ENCODE measurements at places on chromosomes 12 and 14.

DNA sequence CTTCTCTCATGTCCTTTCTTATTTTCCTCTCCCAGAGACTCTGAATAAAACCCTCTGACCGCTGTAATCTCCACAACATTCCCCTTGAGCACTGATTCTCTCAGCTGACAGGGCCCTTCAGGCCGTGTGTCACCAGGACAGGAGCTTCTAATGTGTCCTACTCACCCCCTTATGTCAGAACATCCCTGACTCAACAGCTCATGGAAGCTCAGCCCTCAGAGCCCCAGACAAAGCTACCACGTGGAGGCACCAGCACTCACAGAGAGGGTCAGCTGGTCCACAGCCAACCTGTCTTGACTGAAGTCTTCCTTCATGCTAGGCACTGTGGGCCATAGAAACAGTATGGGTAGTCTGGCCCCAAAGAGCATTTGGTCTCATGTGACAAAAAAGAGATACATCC lies 49.8 kb downstream of the SMUG1 start:
- no peak for DNase-seq

DNA sequence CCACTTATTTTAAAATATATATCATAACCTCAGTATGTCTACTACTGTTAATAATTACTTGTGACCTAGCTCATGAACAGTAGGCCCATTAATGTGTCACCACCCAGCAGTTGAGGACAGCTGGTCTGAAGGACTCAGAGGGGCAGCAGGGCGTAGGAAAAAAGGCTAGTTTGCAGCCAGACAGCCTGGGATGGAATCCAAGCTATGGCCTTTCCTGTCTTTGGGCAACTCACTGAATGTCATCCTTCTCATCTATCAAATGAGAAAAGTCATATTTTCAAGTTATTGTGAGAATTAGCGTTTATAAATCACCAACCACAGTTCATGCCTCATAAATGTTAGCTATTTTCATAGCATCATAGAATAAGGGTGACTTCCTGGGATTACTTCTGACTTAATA lies 12.3 kb downstream of the DENND5B start:
- no peak for DNase-seq

DNA sequence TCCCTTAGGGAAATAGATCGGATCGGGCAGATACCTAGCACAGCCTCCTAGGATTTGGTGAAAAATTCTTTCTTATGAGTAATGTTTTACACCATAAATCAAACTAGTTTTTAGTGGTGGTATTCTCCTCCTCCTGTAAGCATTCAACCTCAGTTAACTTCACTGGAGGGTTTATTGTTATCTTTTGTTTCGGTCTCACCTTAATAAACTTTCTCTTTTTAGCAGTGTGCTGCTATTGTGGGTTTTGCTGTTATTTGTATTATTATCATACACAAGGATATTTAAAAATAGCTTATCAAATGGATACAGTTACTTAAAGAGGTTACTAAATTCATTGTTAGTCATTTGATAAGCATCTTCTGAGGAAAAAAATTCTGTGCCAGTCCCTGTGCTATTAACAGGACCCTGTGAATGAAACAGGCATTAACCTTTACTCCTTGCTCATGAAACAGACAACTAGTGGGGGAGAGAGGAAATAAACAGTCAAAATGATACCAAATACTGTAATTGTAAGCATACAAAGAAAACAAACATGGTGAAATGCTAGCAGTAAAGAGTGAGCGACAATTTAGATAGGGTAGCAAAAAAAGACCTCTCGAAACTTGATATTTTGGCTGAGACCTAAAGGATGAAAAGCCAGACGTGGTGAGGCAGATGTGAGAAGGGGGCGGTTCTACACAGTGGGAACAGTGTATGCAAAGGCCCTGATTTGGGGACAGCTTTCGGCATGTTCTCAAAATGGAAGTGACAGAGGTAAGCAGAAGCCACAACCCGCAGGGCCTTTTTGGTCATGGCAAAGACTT lies 178.7 kb upstream of the SOX5 start:
- DNase-seq: no peak

- DNase-seq: no peak
These were observed 21.4 kb upstream of the BTG1 start for GRCh38 chr12:92167075-92167474.

DNA sequence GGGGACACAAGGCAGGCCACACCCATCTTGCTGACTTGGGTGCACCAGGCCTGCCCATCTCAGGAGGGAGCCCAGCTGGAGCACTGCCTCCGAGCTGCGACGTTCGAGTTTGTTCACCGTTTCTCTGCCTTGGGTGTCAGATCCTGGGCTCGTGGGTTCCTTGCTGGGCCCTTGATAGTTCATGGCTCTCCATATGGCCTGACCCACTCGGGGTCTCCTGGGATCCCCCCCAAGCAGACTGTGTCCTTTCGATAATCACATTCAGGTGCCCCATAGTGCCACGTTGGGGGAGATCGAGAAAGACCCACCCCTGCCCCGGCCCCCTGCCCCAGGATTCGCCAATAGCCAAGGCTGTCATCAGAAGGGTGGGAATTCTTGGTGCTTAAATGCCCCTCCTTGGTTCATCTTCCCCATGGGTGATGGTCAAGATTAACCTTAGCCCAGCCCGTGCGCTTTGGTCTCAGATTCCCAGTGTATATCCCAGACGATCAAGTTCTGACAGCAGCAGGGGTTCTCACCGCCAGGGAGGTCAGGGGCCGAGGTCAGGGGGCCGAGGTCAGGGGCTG lies 7.4 kb downstream of the RFLNA start:
- DNase-seq: no peak

GRCh38 chr12:104555648-104556047 lies 98.9 kb downstream of the CHST11 start:
- no peak for DNase-seq

DNA sequence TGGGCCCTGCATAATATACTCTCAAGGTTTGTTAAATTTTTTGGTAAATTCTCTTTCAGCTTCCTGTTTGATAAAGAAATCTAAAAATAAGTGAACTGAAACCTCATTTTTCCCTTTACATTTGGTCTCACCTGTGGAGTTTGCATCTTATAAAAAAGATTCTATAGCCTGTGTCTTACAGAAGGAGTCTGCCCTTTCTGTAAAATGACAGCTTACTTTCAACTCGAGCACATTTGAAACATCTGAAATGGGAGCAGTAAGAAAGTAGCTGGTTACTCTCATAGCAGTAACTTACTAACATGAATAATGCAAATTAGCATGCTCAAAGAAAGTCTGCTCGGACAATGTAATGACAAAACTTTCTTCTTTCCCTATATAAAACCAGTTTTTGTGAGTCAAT lies 155.8 kb downstream of the NELL2 start:
- no peak for DNase-seq

- DNase-seq: no peak
These were observed 95.0 kb downstream of the SYT1 start for GRCh38 chr12:78959556-78959955.

DNA sequence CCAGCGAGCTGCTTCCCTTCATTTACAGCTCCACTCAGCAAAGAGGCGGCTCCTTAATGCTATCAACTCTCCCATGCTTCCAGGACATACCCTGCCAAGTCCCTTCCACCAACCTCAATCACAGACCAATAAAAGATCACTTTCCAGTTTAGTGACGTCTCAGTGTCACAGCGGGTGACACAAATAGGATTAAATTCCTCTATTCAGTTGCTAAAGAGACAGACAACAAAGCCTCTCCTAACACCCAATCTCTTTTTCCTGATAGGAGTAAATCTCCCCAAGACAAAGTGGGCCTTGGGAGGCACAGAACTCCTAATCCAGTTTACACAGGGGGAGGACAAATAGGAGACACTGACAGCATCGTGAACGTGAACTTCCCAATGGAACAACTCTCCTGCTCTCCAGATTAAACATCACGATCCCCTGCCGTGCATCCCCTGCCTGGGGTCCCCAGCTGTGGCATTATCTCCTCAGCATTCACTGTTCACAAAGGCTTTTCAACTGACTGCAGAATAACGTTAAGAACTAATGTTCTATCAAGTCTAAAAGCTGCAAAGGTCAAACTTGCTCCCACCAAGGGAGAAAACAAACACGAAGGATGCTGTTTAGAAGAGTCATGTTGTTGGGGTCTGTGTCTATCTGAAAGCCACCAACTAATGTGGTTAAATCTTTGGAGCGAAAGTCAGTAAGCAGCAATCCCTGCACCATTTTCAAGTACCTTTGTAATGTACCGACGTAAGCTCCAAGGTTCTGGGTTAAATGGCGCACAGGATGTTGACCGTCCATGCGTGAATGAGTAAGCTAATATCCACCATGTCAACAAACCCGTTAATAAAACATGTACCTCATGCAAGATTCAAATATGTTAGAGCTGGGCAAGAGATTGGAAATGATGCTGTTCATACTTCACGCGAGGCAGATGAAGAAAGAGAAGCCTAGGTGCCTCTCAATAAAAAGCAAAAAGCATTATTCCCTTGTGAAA lies 31.5 kb downstream of the TMEM132D start:
- DNase-seq: no peak

GRCh38 chr12:96083020-96083719 lies 47.8 kb upstream of the LTA4H start:
- DNase-seq: no peak

DNA sequence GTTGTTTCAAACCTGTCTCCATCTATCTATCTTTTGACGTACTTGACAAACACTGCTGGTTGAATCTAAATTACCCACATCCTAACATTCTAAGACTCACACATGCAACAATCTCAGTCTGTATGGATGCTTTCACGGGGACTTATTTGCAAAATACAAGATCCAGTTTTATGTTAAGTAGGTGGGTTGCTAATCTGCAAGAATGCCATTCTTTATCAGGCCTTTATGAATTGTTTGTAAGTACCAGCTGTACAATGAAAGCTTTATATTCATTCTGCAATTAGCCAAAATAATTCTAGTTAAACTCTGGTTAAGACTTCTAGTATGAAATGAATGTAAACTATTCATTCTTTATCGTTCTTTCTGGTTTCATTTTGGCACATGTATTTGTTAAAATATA lies 135.1 kb downstream of the NAV3 start:
- DNase-seq: no peak

DNA sequence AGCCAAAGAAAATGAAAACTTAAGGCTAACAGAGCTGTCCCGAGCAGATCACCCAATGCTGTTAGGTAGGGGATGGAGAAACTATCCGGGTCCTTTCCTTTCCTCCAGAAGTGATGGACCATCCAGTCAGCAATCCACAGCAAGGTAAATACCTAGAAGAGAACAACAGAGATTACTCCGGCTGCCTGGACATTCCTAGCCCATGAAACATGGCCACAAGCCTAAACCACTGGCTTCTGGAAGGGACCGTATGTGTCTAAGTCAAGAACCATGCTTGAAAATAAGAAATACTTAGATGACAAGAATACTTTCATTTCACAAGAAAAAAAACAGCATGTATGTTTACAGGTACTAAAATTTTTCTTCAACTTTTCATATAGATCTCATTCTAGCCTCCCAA lies 152.9 kb downstream of the SLC41A2 start:
- DNase-seq: no peak

GRCh38 chr14:99201351-99202073 lies 70.5 kb downstream of the BCL11B start:
- DNase-seq: no peak

GRCh38 chr12:46386360-46386867 lies 13.8 kb upstream of the SLC38A2 start:
- peak; percentile 82 for DNase-seq

DNA sequence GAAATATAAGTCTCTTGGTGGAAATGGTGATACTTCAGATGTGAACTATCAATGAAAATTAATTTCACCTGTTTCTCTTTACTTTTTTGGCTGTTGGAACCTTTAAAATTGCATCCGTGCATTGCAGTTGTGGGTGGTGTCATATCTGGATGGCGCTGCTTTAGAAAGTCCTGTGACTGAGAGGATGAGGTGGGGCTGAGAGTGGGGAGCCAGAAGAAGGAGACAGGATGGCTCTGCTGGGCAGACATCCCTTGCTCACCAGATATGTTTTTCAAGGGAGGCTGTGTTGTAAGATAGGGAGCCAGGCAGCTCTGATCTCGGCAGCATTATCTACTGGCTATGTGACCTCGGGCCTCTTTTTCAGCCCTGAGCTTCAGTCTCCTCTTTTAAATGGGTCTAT lies 12.7 kb downstream of the ASB2 start:
- DNase-seq: no peak

DNA sequence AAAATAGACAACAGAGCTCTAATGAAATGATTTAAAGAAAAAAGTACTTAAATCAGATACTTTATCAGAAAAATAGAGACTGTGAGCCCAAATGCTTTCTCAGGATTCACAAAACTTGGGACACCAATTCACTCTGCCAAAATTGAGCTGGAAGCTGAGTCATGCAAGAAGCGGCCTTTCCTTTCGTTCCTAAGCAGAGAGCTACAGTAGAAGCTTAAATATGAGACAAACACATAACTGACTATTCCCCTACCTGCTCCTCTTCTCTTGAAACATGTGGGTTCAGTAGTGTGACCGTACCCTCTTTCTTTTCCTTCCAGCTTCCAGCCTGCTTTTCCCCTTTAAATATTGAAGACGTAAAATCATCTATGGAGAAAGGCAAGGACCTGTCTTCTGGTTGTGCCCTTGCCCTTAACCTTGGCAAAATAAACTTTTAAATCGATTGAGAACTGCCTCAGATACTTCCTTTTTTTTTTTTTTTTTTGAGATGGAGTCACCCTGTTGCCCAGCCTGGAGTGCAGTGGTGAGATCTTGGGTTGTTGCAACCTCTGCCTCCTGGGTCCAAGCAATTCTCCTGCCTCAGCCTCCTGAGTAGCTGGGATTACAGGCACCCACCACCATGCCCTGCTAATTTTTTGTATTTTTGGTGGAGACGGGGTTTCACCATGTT lies 4.4 kb upstream of the SDS start:
- no peak for DNase-seq

DNA sequence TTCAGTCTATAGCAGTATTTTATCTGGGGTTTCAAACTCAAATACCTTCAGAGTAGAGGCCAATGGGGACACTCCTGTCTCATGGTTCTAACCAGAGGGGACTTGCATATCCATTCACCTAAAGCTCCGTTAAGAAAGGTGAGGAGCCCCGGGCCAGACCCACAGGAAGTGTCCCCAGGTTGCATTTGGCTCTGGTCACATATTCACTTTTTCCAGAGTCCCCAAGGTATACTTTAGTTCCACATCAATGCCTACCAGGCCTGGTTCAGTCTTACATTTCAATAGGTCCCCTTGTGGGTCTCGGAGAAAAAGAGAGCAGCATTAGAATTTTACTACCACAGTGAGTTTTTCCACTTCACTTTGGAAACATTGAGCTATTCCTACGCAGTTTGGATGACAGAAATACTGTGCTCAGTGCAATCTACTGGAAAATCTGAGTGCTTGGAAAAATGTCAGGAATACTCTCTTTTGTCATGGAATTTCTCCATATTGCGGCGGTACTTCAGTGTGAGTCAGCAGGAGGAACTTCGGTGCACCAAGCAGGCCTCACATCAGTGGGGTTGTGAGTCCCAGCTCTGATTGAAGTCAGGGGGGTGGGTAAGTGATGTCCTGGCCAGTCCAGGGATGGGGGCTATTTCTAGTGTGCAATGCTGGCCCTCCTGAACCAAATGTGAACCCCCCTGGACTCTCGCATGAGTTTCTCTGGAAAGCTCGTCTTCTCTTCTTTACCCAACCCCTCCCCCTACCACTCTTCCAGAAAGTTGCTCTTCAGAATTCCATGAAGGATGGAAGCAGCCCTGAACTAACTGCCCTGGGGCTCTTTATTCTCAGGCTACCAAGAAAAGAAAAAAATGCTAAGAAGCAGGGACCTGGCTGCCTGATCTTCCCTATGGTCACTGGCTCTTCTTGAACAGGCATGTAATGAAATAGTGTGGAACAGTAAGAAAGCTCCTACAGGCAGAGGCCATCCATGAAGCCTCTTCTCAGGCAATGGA lies 184.7 kb downstream of the PRKCH start:
- DNase-seq: no peak

- no peak for DNase-seq
These were observed 437.4 kb downstream of the RMST start for GRCh38 chr12:97899956-97900355.

- DNase-seq: no peak
These were observed 18.9 kb upstream of the CRACR2A start for GRCh38 chr12:3771853-3772252.

Measured in T47D (cell line).